SJSA1 (cell line): ENCODE measurements at places on chromosomes 4 and X. TPM values are rescaled to one million over a fixed set of nuclear protein-coding genes. Genes with fewer than 3 reads are reported as not detected.

GRCh38 chr4:108029731-108030130 is 40.0 kb downstream of the HADH start:
- H3K27me3 ChIP-seq = no peaks in the 10 kb centered on the region
- no peak overlapping the region for H3K27ac ChIP-seq
- no peak for DNase-seq
- no peaks in the 10 kb centered on the region; the same call in 1 of the 2 replicates for H3K4me1 ChIP-seq

DNA sequence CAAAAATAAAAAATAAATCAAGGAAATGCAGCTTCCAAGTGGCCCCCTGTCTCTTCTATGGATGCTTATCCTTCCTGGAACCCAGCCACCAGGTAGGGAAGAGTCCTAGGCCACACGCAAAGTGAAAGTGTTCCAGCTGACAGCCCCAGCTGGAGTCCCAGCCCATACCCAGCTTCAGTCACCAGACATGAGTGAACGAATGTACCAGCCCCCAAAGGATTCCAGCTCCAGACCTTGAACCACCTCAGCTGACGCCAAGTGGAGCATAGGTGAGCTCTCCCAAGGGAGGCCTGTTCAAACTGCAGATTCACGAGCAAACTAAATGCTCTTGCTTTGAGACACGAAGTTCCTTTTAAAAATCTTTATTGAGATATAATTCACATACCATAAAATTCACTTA is 62.0 kb downstream of the BCOR start:
- no peaks in the 10 kb centered on the region for H3K27me3 ChIP-seq
- H3K4me3 ChIP-seq = no peak overlapping the region
- no peak for DNase-seq
- no peaks in the 10 kb centered on the region; the same call in 1 of the 2 replicates for H3K4me1 ChIP-seq
- no peaks in the 10 kb centered on the region for H3K36me3 ChIP-seq

GAGE12F gene
- total RNA-seq = not detected in 2 replicates

DNA sequence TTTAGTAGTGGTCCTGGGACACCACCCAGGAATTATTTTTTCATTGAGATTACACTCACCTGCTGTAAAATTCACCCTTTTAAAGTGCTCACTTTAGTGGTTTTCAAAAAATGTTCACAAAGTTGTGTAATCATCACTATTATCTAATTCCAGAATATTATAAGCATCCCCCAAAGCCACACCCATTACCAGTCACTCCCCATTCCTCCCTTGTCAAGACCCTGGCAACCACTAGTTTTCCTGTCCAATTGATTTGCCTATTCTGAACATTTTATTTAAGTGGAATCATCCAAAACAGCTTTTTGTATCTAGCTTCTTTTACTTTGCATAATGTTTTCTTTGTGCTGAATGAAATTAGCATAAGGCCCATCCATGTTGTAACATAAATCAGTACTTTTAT is 12.7 kb upstream of the CXCL6 start:
- no peak overlapping the region for H3K27ac ChIP-seq
- DNase-seq = no peak
- H3K4me1 ChIP-seq = peaks cover 6% of the 10 kb centered on the region
- no peaks in the 10 kb centered on the region for H3K36me3 ChIP-seq

- no peaks in the 10 kb centered on the region for H3K36me3 ChIP-seq
- no peak overlapping the region for H3K4me3 ChIP-seq
- no peaks in the 10 kb centered on the region for H3K4me1 ChIP-seq
- H3K27me3 ChIP-seq = no peaks in the 10 kb centered on the region
- no peak overlapping the region for H3K27ac ChIP-seq
These were observed 90.1 kb downstream of the EVC2 start for GRCh38 chr4:5618051-5618960.

DNA sequence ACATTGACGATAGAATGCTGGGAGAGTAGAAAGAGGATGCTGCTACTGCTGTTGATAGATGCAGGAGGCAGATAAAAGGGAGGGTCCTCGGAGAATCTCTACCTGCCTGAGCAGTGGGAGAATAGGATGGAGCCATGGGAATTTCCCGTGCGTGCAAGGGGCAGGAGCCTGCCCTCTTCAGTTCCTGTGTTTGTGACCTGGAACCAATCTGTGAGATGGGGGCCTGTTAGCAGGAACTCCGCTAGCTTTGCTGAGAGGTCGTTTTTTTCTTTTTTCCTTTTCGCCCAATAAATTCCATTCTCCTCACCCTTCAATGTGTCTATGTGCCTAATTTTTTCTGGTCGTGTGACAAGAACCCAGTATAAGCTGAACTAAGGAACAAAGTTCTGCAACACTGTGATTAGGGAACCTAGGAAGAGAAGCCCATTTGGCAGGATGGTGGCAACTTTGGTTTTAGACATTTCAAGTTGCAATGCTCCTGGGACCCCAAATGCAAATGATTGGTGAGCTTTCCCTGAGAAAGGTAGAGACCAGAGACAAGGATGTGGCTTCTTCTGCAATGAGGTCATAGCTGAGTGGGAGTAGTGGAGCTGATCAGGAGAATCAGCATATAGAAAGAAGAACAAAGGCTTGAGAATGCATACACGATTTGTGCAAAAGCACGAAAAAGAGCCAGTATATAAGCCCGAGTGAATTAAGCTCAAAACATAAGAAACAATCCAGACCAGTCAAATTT is 23.9 kb downstream of the SLC39A8 start:
- no peaks in the 10 kb centered on the region for H3K27me3 ChIP-seq
- no peak overlapping the region for H3K4me3 ChIP-seq
- 0 out of 2 replicates have a peak, but pooled peaks cover 3% of the 10 kb centered on the region for H3K4me1 ChIP-seq
- no peaks in the 10 kb centered on the region for H3K36me3 ChIP-seq

DNA sequence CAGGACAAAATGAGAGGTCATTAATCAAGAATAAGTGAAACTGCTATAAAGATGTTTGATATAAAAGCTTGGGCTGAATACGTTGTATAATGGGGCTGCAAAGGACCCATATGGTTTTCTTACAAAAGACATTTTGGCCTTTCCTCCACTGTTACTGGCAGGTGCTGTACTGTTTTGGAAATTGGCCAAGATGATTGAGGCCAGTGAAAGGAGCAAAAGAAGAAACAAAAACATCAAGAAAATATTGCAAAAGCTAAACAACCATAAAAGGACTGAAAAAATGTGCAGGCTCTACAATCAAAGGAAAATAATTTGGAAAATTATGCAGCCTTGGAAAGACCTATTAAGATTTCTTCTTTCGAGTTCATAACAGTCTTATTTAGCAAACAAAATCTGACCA is 222.2 kb upstream of the PPP1R2C start:
- DNase-seq = no peak
- no peaks in the 10 kb centered on the region for H3K27me3 ChIP-seq
- H3K36me3 ChIP-seq = no peaks in the 10 kb centered on the region

GRCh38 chr4:183249854-183250253 is 70.2 kb downstream of the CLDN22 start:
- H3K27me3 ChIP-seq = no peaks in the 10 kb centered on the region
- peaks cover 60% of the 10 kb centered on the region for H3K36me3 ChIP-seq
- peak; percentile 26 for DNase-seq
- H3K4me3 ChIP-seq = no peak overlapping the region

MAGEA1 gene
- not detected in 2 replicates for total RNA-seq

PAGE5 gene
- not detected in 2 replicates for total RNA-seq

USP27X gene
- total RNA-seq = 0.66 and 0.87 TPM in 2 replicates

PGK1 gene
- 473 and 636 TPM in 2 replicates for total RNA-seq

DNA sequence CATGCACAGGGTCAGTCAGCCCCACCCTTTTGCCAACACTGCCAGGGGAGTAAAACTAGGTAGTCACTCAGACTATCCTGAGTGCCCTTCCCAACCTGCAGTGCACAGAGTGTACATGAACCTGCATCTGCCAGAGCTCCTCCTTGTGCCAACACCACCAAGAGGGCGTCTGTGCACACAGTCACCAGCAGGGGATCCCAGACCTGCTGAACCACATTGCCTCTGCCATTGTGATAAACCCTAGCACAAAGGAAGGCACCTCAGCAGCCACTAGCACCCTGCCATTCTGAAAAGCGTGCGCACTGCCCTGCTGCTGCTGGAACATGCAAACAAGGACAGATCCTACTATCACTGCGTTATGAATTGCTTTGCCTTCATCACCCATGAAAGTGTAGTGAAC is 247.8 kb upstream of the POU3F4 start:
- no peak for DNase-seq
- no peaks in the 10 kb centered on the region for H3K36me3 ChIP-seq
- H3K27me3 ChIP-seq = no peaks in the 10 kb centered on the region

DNA sequence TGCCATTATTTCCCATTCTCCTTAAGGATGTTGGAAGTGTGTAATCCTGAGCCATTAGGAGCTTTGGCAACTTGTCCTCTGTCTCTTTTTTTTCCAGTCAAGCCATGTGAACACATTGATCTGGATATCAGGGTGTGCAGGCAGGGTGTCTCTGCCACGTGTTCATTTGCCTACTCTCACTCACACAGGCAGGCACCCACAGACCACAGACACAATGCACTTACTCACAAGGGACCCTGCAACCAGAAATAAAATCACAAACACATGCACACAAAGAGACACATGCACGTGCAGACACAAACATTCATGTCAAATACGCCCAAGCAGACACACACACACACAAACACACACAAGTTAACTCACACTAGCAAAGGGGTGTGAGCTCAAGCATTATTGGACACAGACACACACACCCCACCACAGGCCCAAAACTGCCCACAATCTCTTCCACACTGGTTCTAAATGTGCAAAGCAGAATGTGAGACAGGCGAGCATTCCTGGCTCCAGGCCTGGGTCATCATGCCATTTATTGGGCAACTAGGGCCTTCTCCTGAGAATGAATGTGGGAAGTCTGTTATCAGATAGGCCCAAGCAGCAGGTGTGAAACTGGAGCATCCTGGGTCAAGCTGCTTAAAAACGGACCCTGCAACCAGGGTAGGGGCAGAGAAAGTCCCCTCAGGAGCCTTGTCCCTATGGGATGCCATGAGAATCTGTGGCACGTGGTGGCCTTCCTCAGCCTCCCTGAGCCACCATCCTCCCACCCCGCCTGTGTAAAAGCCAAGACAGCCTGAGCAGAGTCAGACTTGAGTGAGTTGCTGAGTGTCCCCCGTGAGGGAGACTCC is 63.4 kb downstream of the NBDY start:
- no peak overlapping the region for H3K27ac ChIP-seq
- H3K4me3 ChIP-seq = no peak overlapping the region
- DNase-seq = no peak

GRCh38 chr4:65791812-65792308 is 121.6 kb upstream of the EPHA5 start:
- no peak for DNase-seq
- H3K4me3 ChIP-seq = no peak overlapping the region
- no peaks in the 10 kb centered on the region for H3K27me3 ChIP-seq
- H3K27ac ChIP-seq = no peak overlapping the region
- no peaks in the 10 kb centered on the region for H3K4me1 ChIP-seq
- no peaks in the 10 kb centered on the region for H3K36me3 ChIP-seq

DNA sequence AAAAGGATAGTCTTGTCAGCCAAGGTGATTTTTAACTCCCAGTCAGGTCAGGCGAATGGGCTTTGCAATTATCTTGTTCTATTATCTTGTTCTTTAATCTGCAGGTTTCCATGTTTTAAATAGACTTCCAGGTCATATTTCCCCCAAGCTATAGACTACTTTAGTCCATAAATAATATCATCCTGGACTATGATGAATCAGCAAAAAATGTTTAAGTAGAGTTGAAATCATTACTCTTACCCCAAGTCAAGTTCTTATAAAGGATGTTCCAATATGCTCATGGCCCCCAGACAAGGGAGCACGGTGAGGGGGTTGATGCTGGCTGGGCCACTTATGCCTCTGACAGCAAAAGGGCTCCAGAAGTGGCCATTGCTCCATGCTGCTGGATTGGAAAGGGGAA is 75.1 kb downstream of the SLC2A9 start:
- no peak for DNase-seq
- H3K4me1 ChIP-seq = no peaks in the 10 kb centered on the region
- H3K27me3 ChIP-seq = no peaks in the 10 kb centered on the region
- H3K4me3 ChIP-seq = no peak overlapping the region
- no peak overlapping the region for H3K27ac ChIP-seq

ARX gene
- total RNA-seq = not detected in 2 replicates

PCDH11X gene
- not detected in 2 replicates for total RNA-seq

DNA sequence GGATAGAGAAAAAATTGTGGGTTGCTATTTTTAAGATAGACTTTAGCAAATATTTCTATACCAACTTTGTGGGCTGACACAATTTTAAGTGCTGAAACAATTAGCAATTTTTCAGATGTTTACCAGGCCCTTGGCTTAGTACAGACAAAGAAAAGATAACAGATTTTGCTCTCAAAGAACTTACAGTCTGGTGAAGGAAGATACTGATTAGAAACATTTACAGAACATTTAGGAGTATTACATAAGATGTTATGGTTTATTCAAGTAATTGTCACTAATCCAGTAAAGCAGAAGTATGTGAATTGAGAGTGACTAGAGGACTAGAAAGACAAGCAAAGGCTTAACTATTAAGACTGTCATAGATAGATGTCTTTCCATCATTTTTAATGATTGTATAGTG is 35.3 kb upstream of the NDUFC1 start:
- DNase-seq = no peak
- no peaks in the 10 kb centered on the region for H3K27me3 ChIP-seq
- H3K27ac ChIP-seq = no peak overlapping the region
- no peaks in the 10 kb centered on the region for H3K4me1 ChIP-seq
- H3K36me3 ChIP-seq = peaks cover 41% of the 10 kb centered on the region
- H3K4me3 ChIP-seq = no peak overlapping the region

DNA sequence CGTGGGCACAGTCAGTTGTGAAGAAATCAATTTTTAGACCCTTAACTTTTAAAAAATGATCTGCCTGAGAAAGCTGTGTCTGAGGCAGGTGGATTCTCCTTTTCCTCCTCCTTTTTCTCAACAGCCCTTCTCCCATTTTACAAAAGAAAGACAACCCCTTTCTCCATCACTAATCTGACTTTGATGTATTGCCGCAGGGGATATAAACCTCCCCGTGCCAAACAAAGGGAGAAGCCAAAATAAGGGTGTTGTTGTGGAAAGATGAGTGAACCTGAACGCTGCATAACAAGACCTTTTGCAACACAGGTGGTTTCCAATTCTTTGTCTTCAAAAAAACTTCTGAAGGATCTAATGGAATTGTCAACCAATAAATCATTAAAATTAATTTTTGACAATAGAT is 8.4 kb upstream of the FHL1 start:
- no peaks in the 10 kb centered on the region for H3K36me3 ChIP-seq
- no peak overlapping the region for H3K4me3 ChIP-seq
- no peak for DNase-seq

NPY5R gene
- not detected in 2 replicates for total RNA-seq

DNA sequence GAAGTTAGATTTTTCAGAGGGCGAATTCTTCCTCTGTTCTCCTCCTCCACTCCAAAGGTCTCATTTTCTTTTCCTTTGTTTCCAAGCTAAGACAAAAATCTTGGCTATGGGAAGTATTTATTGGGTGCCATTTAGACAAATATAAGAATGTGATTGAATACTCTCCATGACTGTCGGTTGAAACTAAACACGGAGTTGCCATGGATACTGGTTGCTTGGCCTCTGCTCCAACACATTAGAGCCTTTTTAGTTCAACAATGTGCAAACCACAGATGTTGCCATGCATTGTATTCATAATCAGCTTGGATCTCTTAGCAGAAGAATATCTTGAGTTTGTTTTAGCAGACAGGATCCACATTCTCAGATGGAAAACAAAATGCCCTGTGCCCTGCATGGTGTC is 366.5 kb upstream of the LCORL start:
- no peaks in the 10 kb centered on the region for H3K27me3 ChIP-seq
- no peak overlapping the region for H3K4me3 ChIP-seq
- peak; percentile 15 for DNase-seq
- H3K27ac ChIP-seq = no peak overlapping the region
- H3K36me3 ChIP-seq = no peaks in the 10 kb centered on the region
- H3K4me1 ChIP-seq = peaks cover 7% of the 10 kb centered on the region

ZCCHC12 gene
- total RNA-seq = not detected in 2 replicates

ZNF674 gene
- 2.6 and 3.5 TPM in 2 replicates for total RNA-seq

SYNPO2 gene
- 2.8 and 4.7 TPM in 2 replicates for total RNA-seq
